Right hindlimb (tissue), 1 donor: ENCODE measurements at places on chromosomes 3 and 15.

GRCh38 chr3:112056451-112056929 is 22.0 kb downstream of the TMPRSS7 start:
- DNase-seq, result no peak

- peak; percentile 70 for DNase-seq
Measured at GRCh38 chr3:49217688-49218470, 46.5 kb downstream of the KLHDC8B start.

- DNase-seq, result no peak
Measured at GRCh38 chr3:155416500-155417118, 123.1 kb upstream of the STRIT1 start.

DNA sequence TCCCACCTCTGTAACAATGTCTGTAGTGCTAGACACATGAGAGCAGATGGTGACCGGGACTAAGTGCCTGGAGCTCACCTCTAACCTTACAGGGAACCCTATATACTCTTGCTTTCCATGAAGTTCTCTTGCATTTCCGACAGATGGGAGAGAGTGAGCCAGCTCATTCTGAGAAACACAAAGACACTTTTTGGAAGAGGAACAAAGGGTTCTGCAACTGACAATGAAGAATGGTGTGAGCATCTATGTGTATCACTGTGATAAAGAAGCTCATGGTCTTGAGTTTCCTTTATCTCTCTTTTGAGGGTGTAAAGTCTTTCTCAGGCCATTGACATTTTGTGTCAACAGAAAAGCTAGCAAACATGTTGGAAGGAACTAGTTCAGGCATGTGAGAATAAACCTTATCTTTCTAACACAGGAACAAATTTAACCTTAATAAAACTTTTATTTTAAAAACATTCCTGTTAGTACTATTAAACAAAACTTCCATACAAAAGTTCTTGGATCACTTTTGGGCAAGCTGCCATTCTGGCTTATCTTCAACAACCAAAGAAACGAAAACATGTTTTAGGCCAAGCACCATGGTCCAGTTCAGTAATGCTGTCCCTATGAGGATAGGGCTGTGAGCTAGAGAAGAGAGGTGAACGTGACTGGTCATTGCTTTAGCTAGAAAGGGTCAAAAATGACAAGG is 142.7 kb downstream of the THRB start:
- peak; percentile 59 for DNase-seq

- DNase-seq, result no peak
Measured at GRCh38 chr15:71440489-71441110, 325.3 kb downstream of the THSD4 start.

- peak; percentile 17 for DNase-seq
Measured at GRCh38 chr3:196991581-196992460, 23.2 kb upstream of the PIGZ start.

DNA sequence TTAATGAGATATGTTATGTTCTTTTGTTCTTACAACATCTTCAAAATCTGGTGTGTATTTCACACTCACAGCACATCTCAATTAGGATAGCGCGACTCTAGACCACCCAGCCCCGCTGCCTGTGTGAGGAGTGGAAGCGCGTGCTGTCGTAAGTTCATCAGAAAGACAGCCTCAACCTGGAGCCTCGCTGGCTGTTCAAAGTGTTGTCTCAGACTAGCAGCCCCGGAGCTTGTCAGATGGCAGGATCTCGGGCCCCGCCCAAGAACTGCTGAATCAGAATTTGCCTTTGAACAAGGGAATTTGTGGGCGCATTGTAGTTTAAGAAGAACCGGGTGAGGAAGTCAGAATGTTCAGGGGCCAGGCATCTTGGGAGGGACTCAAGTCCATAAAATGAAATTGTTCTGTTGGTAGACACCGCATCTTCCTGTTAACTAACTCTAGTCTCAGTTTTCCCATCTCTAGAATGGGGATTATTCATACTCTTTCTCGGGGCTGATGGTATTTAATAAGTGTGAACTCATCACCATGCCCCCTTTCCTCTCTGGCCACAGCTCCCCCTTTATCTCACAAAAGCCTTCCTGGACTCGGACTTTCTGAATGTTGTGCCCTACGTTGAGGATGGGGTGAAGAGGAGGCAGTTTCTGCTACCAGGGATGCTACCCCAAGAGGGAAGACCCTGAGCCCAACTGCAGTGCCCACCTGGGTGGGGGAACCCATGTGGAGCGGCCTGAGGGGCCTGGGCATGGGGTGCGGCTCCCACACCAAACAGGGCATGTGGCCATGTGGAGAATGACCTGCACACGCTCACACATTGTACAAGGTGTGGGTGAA is 40.4 kb downstream of the BHLHE40 start:
- no peak for DNase-seq

DNA sequence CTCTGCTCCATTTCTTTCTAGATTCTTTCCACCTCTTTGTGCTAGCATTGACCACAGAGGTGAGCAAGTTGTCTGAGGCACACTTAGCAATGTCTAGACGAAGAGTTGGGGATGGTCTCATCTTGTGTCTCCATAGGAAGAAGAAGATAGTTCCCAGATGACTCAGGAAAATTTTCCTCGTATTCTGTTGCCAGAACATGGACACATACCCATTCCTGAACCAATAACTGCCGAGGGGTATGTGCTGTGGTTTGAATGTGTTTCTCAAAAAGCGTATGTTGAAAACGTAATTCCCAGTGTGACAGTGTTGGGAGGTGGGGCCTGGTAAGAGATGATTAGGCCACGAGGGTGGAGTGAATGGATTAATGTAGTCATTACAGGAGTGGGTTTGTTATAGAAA is 107.5 kb upstream of the GALNT15 start:
- no peak for DNase-seq

- DNase-seq, result no peak
Measured at GRCh38 chr15:43218908-43219706, 1.7 kb downstream of the EPB42 start.

- DNase-seq, result no peak
Measured at GRCh38 chr3:131597816-131598215, 95.0 kb upstream of the MRPL3 start.

GRCh38 chr3:10508619-10509260 is 3.4 kb upstream of the ATP2B2 start:
- no peak for DNase-seq

GRCh38 chr15:70710714-70711113 is 52.6 kb downstream of the UACA start:
- no peak for DNase-seq
